Hair follicular keratinocyte (primary cell): ENCODE measurements at places on chromosomes 4 and X. TPM values are rescaled to one million over a fixed set of nuclear protein-coding genes. Genes with fewer than 3 reads are reported as not detected.

Gene TMEM47
- 1.6 and 5.8 TPM in 2 replicates for total RNA-seq

Gene RADX
- 2.8 and 3.0 TPM in 2 replicates for total RNA-seq

Gene USP27X
- 1.9 and 2.1 TPM in 2 replicates for total RNA-seq

Gene ADGRG4
- total RNA-seq, result not detected in 2 replicates

Gene RRH
- 0.16 TPM in 1 of 2 replicates, not detected in the other for total RNA-seq
